ENCODE measurements at places on chromosomes 1 and 21. TPM values are rescaled to one million over a fixed set of nuclear protein-coding genes. Genes with fewer than 3 reads are reported as not detected.

Gene CRNN
- not detected for polyA plus RNA-seq

Gene OR2M2
- not detected for polyA plus RNA-seq

Gene TPM3
- polyA plus RNA-seq: 233 TPM

Gene MTARC2
- 80.7 TPM for polyA plus RNA-seq

Gene ETNK2
- 10.6 TPM for polyA plus RNA-seq

Gene HENMT1
- 11.5 TPM for polyA plus RNA-seq

Gene BGLAP
- polyA plus RNA-seq: 2.9 TPM

Gene SPRR2B
- polyA plus RNA-seq: not detected

Gene SPRR2G
- not detected for polyA plus RNA-seq

Gene AKR7A3
- 2.3 TPM for polyA plus RNA-seq

Gene CA14
- 5.1 TPM for polyA plus RNA-seq

Gene FCRL6
- polyA plus RNA-seq: 0.47 TPM

Gene PPIH
- polyA plus RNA-seq: 59.3 TPM

DNA sequence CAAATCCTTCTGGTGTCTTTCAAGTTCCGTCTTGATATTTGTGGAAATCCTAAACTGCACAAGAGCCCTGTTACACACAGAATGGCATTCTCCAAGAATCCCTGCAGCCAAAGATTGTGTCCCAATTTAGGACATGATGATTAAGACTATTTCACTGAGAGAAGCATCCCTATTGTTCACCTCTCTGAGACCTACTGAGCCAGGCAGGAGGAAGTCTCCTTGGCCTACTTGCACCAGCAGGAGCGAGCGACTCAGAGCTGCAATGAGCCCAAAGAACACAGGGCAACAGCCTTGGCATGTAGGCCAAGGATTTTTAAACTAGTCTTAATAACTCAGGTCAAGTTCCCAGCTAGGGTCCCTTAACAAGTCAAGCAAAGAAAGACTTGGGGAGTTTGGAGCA, 79.4 kb upstream of the RUNX1 start:
- DNase-seq: no peak

- no peak for DNase-seq
These were observed 103.7 kb downstream of the ABCA4 start for GRCh38 chr1:94017155-94017829.

DNA sequence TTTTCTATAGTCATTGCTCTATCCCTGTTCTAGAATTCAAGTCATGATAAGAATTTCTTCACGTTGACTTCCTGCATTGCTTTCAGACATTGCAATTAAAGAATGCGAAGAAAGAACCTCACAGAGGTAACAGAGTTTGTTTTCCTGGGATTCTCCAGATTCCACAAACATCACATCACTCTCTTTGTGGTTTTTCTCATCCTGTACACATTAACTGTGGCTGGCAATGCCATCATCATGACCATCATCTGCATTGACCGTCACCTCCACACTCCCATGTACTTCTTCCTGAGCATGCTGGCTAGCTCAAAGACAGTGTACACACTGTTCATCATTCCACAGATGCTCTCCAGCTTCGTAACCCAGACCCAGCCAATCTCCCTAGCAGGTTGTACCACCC, 10.6 kb downstream of the APCS start:
- DNase-seq: no peak

DNA sequence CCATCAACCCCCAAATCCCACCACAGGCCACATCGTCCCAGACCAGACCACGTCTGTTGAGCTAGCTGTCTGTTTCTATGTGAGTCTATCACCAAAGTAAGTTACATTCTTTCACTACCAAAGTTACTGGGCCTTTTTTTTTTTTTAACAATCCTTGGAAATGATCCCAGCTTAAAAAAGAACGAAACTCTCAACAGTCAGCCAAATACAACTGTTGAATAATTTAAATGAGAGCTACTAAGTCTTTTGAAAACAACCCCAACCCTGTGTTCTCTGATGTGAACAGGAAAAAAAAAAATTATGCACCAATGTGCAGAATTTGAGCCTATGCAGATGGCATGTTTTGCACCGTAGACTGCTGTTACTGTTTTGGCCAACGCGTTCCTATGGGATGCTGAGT, 134.0 kb upstream of the ETS2 start:
- no peak for DNase-seq

GRCh38 chr1:206891412-206891811, 5.8 kb upstream of the IL24 start:
- DNase-seq: no peak

GRCh38 chr21:32073593-32073992, 200.8 kb downstream of the HUNK start:
- DNase-seq: no peak

DNA sequence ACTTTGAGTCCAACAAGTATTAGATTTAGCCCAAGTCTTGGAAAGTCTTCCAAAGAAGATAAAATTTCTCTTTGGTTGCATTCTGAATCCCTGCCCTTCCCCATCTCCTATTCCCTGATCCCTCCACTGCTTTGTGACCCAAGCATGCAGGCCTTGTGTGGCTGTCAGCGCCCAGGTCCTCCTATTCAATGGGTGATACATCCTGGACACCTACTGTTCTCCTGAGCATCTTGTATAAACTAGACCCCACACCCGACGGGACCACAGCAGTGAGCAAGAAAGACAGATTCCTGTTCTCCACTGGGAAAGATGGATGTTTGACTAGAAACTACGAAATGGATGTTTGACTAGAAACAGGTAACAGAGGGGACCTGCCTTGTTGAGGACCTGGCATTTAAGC, 136.6 kb downstream of the KIF26B start:
- no peak for DNase-seq

DNA sequence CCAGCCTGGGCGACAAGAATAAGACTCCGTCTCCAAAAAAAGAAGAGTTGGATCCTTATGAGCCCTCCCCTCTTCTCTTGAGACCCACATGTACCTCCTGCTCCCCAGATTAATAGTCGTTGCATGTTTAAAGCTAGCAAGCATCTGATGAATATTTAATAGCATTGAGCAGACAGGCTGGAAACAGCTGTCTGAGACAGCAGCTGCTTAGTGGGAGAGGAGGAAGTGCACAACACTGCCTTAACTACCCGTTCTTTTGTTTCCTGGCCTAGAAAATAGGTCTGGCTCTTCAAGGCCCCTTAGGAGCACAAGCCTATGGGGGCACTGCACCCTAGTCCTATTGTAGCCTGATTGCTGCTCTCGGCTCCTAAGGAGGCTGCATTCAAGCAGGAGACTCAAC, 17.3 kb upstream of the TMEM39B start:
- DNase-seq: no peak

GRCh38 chr1:60581455-60582220, 500.7 kb upstream of the NFIA start:
- DNase-seq: no peak

DNA sequence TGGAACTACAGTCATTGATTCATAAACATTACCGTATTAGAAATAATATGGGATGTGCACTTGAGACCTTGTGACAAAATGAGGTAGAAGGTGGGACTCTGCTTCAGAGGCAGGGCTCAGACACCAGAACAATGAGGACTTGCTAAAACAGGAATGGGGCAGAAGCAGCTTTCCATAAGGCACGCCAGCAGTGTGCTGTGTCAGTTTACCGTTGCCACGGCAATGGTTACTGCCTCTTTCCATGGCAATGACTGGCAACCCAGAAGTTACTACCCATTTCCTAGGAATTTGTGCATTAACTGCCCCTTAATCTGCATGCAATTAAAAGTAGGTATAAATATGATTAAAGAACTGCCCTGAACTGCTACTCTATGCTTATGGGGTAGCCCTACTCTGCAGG, 169.0 kb downstream of the CHRM3 start:
- no peak for DNase-seq

DNA sequence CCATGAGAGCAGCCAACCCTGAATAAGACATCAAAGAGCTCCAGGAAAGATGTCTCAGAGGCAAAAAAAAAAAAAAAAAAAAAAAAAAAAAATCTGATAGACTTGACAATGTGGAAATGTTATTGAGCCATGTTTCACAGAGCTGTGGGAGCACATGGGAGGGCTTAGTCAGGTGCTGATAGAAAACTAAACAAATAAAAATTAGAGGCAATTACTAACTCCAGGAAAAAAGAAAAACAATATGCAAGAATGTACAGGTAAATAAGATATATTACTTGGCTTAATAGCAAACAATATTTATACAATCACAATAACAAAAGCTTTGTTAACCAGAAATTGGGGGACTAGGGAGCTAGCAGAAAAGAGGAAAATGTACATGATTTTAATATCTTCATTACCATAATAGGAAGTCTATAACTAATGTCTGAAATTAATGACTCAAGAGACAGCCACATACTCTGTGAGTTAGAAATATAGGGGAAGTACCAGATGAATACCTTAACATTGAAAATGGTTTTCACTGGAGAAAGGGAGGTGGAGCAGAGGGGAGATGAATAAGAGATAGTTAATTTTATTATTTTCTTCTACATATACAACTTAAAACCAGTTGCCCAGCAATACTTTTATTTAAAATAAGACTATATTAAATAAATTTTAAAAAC, 16.9 kb upstream of the RGS16 start:
- DNase-seq: no peak

DNA sequence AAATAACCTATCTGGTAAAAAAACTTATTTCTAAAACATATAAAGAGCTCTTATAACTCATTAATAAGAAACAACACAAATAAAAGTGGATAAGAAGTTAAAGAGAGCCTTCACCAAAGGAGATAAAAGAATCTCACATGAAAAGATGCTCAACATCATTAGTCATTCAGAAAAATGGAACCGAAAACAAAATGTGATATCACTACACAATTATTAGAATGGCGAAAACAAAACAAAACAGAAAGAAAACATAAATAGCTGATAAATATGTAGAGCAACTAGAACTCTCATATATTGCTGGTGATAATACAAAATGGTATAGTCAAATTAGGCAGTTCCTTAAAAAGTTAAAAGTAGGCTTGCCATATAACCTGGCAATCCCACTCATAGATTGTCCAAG, 1109.3 kb downstream of the PLA2G4A start:
- no peak for DNase-seq

GRCh38 chr1:2791027-2791760, 10.3 kb downstream of the TTC34 start:
- DNase-seq: peak; percentile 28

GRCh38 chr1:11682799-11683198, 1.9 kb upstream of the MAD2L2 start:
- DNase-seq: no peak

DNA sequence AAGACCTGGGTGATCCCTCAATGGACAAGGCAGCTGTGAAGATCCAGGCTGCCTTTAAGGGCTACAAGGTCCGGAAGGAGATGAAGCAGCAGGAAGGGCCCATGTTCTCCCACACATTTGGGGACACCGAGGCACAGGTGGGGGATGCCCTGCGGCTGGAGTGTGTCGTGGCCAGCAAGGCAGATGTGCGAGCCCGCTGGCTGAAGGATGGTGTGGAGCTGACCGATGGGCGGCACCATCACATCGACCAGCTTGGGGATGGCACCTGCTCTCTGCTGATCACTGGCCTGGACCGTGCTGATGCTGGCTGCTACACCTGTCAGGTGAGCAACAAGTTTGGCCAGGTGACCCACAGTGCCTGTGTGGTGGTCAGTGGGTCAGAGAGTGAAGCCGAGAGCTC, 85.2 kb downstream of the TRIM11 start:
- no peak for DNase-seq
